ENCODE measurements at places on chromosomes 7 and 10. TPM values are rescaled to one million over a fixed set of nuclear protein-coding genes. Genes with fewer than 3 reads are reported as not detected.

DNA sequence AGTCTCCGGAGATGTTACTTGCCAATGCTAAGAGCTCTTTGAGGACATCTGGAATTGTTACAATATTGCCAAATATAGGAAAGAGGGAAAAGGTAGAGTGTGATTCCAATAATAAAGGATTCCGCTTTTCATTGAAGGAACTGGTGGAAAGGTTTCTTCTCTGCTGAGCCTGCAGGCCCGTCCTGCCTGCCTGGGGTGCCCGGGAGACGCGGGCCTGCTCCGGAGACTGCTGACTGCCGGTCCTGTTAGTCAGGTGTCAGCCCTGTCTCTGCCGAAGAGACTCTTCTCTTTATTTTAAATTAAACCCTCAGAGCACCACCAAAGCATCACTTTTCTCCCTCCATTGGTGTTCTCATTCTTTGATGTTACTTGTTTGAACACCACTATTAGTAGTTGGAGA lies 2.2 kb downstream of the EGFR start:
- no peak for DNase-seq

DNA sequence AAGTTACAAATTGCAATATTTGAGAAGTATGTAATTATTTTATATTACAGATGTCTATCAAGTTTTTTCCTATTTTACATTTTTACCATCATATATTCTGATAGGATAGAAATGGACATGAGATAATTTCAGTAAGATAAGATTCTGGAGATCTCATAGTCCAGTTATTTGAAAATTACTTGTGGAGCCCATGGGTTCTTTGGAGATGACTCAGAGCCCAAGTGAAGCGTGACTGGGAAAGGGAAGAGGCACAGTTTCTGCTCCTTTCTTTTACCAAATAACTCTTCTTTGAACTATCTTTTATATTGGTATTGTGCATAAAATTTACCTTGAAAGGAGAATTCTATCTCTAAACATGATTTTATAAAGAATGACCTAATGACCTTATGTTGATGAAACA lies 2.4 kb downstream of the CD36 start:
- DNase-seq = no peak

- no peak for DNase-seq
Measured at GRCh38 chr10:78332012-78332411, 298.3 kb downstream of the RPS24 start.

DNA sequence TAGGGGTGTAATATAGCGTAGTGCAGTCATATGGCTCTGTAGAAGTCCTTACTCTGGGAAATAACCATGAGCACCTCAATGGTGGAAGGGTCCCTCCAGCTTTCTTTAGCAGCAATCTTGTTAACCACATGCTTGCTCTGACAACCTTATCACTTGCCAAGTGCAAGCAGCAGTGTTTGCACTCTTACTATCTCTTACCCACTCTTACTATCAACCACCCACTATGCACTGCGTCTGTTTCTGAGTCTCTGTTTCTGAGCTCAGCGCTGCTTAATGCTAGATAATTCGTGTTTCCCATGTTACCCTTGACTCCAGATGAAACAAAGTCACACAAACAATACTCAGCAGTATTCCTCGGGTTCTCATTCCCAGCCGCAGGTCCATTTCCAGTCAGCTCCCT lies 433.7 kb upstream of the PFKP start:
- DNase-seq = no peak

DNA sequence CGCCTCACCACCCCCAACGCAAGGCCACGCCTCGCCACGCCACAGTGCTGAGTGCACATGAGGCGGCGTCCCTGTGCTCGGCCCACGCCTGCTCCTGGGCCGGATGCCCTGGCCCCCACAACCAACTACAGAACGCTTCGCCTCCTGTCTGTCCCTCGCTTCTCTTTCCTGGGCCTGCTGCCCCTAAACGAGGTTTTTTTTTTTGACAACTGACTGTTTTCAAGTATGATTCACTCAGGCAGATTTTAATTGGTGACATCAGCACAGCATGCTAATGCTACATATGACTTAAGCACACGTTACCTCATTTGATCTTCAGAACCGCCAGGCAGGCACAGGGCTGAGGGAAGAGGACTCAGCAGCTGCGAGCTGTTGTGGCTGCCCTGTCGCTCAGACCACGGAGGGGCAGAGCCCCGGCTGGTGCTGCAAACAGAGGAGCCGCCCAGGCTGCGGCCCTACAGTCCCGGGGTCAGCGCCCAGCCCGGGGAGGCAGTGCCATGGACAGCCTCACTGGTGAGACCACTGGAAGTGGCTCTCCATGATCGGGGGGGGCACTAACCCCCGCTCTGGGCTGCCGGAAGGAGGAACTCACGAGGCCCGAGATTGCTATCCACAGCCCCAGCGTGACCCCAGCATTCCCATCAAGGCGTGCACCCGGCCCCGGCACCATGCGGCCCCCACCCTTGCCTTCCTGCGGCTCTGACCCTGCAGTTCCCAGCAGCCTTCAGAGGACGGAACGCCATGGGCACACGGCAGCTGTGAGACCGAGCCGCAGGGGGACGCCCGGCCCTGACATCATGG lies 212.8 kb downstream of the MAD1L1 start:
- DNase-seq = peak; percentile 15

DNA sequence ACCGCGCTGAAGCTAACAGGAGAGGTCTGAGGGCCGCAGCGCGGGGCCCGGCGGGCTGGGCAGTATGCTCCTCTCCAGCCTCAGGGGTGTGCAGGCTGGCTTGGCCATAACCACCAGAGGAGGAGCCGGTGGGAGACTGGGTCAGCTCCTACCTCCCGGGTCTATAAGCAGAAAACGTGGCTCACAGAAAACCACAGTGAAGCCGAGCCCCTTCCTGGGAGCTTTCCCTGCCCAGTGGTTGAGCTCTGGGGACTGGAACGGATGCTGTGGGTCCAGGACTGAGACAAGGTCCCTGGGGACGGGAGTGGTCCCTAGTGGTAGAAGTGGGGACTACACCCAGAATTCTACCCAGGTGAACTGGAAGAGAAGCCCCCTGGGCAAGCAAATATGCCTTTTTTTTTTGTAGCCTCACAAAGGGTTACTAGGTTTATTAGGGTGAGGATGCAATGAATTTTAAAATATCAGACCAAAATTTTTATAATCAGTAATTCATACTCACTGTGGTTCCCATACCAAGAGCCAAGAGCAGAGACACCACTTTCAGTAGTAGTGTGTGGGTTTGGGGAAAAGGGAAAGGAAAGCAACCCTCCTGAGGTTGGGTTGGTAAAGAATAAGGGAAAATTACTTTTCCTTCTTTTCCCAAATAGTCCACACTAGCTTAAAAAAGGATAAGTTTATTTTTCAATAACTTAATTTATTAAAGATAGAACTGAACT lies 67.9 kb upstream of the PRKCQ start:
- DNase-seq = peak; percentile 55

DNA sequence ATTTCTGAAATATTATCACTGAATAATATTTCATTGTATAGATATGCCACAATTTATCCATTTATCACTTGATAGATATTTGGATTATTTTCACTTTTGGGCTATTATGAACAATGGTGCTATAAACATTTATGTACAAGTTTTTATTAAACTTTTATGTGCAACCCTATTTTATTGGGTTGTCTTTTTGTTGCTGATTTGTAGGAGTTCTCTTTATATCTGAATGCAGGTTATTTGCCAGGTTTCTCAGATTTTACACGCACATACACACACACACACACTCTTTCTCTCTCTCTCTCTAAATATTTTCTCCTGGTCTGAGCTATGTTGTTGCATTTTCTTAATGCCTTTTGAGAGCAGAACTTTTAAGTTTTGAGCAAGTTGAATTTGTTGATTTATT lies 36.2 kb downstream of the ADK start:
- DNase-seq = no peak

DNA sequence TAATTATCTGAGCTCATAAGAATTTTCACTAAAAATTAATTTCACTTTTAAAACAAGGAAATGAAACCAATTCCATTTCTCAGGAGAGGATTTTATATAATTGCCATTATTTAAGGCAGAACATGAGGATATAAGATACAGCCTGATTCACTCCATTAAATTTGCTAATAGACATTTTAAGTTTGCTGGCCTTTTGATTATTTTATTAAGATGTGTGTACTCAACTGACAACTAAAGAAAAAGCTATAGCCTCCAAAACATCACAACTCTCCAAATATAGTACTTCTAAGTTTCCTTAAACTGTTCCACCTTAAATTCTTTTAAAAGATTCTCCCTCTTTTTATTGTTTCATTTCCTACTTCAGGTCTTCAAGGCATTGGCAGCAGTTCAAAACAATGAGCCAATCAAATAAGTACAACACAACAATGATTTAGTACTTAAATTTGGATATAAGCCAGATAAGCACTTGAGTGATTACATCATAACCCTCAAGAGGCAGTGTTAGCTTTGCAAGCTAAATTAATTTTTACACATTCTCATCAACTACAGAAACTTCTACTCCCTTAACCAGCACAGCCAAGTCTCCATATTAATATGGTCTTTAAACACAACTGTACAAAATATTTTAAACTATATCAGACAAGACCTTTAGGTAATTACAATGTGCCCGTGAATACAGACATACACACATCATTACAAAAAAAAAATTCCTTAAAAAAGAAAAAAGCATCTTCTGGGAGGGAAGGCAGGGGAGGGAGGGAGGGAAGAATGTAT lies 121.8 kb downstream of the KMT2C start:
- DNase-seq = no peak

RASA4 gene
- total RNA-seq = 26.7 TPM

MSMB gene
- total RNA-seq = not detected

Measured in mesothelial cell of epicardium (in vitro differentiated cells).